Right hindlimb (tissue), 1 donor: ENCODE measurements at places on chromosomes 11 and 22.

GRCh38 chr22:41668971-41669911 lies 19.4 kb downstream of the SNU13 start:
- DNase-seq, result no peak

DNA sequence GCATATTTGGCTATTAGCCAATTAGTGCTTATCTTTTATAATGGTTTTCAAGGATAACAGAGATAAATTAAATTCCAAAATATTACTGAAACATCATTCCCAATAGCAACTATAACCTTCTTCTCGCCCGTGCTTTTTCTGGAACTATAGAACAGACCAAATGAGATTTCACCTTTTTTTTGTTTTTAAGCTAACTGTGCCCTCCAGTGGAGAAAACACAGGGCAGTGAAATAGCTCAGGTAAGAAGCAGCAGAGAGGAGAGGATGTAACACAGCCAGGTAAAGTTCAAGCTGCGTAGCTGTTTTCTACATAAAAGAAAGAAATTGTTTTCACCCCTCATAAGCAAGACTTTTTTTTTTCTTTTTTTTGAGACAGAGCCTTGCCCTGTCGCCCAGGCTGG lies 28.2 kb downstream of the HSD17B12 start:
- no peak for DNase-seq

GRCh38 chr11:71202966-71203365 lies 49.4 kb downstream of the SHANK2 start:
- DNase-seq, result no peak

DNA sequence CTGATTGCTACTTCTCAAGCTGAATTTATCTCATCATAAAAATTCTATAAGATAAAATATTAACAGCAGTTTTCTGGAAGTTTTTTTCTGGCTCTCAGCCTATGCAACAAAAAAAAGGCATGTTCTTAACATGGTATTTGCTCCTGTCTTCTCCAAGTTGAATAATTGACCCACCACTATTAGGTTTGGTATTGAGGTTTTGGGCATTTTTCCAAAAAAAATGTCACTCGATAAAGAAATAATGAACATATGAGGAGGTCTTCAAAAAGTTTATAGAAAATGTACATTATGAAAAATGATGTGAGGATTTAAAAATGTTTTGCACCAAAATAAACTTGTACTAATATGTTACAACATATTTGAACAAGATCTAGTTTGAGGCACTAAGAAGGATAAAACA lies 808.6 kb upstream of the RAG2 start:
- DNase-seq, result no peak

DNA sequence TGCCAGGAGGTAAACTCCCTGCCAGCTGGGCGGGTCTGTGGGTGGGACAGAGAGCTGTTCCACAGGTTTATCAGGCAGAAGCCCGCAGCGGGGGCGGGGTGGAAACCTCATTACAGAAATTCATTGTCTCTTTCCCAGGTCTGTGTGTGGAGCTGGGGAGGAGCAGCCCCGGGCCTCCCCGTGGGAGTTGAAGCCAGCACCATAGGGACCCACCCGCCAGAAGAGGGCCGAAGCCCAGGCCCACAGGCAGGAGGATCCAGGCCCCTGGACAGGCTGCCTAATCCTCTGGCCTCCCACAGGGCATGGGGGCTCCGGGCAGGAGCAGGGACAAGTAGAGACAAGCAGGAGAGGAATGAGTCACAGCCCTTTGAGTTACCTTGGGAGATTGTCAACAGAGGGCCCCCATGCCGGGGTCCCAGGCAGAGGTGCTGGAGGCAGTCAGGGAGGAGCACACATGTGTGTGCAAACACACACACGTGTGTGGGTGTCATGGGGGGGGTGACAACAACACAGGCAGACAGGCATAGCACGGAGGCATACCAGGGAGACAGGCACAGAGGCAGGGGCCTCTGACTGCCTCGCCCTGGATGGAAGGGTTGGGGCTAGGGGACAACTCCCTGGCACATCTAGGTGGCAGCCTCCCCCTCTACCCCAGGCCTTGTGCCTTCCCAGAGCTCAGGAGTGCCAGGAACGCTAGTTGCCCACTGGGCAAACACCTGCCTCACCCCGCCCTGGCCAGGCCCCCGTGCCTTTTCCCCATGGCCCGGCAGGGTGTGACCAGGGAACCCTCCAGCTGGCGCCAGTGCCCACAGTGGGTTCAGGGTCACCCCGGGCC lies 1.4 kb downstream of the CDC42BPG start:
- DNase-seq, result no peak

DNA sequence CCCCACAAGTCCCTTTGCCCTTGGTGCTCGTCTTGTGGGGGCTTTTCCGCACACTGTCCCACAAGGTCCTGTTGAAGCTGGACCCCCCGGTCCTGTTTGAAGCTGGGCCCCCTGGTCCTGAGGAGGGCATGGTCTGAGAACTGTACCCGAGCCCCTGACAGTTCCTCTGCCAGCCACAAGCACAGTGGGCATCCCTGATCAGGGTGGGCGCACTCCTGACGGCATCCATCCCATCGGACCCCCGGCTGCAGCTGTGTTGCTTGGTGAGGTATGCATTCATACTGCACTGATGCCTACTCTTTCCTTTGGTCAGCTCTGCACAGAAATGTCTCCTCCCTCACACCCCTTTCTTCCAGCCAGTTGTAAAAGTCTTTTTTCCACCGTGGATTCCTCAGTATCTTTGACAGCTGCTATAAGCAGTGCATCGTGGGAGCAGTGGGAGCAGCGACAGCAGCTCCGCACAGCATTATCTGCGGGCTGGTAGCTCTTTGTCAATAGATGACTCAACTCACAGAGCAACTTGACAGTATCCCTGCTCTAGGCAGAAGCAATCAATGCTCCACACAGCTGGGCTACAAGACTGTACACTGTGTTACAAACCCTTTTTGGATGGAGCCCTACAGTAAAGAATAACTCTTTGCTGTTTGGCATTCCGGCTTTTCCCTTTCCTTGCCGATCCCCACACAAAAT lies 1030.8 kb upstream of the CCDC90B start:
- peak; percentile 28 for DNase-seq
